ENCODE measurements at places on chromosomes 1 and 21.

GRCh38 chr1:168466714-168467131 lies 77.1 kb downstream of the XCL2 start:
- no peak for DNase-seq

DNA sequence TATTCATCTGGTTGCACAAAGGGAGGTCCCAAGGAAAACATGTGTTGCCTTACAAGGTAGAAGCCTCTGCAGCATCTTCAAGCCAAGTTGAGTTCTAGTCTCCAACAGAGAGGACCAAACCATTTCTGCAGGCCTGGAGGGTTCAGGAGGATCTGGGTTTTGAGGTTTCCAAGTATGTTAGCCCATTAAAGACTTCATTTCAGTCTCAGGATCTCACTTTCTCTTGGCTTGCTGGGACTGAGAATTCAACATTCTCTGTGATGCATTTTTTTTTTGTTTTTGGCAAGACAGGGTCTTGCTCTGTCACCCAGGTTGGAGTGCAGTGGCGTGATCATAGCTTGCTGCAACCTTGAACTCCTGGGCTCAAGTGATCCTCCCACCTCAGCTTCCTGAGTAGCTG lies 8.8 kb upstream of the MYOCOS start:
- DNase-seq, result no peak

- peak; percentile 85 for DNase-seq
Measured at GRCh38 chr1:98051065-98051675, 130.3 kb upstream of the DPYD start.

DNA sequence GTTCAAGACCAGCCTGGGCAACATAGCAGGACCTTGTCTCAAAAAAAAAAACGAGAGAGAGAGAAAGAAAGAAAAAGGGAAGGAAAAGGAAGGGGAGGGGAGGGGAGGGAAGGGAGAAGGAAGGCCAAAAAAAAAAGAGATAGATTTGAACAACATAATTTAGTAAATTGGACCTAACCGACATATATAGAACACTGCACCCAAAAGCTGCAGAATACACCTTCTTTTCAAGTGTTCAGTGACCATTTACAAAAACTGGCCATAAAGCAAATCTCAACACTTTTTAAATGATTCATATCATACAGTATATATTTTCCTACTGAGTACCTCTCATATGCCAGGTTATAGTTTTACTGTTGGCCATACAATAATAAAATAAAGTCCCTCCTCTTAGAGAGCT lies 6.9 kb downstream of the TSTD1 start:
- no peak for DNase-seq

GRCh38 chr1:85325920-85326319 lies 49.5 kb upstream of the BCL10 start:
- peak; percentile 43 for DNase-seq

GRCh38 chr1:94863919-94864318 lies 43.8 kb downstream of the SLC44A3 start:
- peak; percentile 95 for DNase-seq

- DNase-seq, result no peak
Measured at GRCh38 chr1:56396581-56396980, 182.8 kb downstream of the PLPP3 start.

DNA sequence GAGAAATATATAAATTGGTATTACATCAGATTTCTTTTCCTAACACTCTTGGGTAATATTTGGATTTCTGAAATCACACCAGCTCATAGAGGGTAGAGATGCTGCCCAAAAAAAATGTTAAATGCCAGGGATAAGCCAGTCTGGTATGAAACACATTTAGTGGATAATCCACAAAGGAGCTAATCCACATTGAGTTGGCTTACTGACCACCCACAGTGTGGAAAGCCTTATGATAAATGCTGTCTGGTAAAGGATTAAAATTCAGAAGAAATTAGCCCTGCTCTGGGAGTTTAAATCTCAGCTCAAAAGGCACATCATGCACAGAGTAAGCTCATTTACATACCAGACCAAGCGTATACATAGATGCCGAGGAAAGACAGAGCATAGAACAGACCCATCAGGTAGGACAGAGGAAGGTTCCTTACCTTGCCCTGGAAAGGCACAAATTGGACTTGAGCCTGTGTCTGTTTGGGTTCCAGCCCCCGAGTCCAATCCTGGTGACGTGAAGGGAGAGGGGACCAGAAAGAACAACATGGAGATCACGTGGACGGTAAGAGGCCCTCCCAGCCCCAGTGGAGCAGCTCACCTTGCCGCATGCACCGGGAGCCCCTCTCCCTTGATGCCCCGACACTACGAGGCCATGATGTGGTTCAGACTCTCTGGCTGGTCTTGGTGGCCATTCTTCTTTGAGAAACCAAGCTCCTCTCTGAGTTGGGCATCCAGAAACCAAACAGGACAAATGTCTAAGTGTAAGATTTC lies 62.9 kb upstream of the CNTN2 start:
- DNase-seq, result no peak

GRCh38 chr1:94971491-94971924 lies 44.6 kb upstream of the CNN3 start:
- DNase-seq, result peak; percentile 86

- peak; percentile 92 for DNase-seq
Measured at GRCh38 chr1:55140546-55140983, 74.6 kb downstream of the USP24 start.

DNA sequence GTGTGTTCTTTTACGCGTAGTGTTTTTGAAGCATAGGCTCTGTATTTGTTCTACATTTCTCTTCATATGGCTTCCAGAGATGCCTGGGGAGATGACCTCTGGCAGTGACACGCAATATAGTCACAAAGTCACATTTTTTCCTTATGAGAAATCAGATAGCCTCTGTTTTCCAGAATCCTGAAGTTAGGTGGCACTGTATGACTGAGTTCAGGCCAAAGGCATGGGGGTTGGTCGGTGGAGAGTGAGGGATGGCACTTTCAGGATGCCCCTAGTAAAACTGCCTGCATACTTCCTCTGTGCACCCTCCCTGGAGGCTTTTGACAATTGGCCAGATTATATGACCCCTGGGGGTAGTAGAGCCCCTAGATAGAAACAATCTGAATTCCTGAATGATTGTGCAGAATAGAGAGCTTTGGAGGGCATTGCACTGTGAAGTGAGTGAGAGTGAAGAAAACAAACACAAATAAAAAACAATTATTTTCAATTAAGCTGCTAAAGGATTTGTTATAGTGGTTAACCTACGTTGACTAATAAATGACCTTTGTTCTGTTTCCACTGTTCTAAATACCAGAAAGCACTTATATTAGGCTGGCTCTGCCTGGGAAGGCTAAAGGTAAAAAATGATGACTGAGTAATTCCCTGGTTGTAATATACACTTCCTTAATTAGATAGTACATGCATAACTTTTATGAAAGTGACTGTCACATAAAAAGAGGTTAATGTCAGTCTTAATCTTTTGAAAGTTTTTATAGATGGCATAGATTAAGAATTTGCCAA lies 1660.8 kb downstream of the PLA2G4A start:
- DNase-seq, result peak; percentile 89

- DNase-seq, result no peak
Measured at GRCh38 chr1:39301606-39302005, 97.1 kb downstream of the MACF1 start.

DNA sequence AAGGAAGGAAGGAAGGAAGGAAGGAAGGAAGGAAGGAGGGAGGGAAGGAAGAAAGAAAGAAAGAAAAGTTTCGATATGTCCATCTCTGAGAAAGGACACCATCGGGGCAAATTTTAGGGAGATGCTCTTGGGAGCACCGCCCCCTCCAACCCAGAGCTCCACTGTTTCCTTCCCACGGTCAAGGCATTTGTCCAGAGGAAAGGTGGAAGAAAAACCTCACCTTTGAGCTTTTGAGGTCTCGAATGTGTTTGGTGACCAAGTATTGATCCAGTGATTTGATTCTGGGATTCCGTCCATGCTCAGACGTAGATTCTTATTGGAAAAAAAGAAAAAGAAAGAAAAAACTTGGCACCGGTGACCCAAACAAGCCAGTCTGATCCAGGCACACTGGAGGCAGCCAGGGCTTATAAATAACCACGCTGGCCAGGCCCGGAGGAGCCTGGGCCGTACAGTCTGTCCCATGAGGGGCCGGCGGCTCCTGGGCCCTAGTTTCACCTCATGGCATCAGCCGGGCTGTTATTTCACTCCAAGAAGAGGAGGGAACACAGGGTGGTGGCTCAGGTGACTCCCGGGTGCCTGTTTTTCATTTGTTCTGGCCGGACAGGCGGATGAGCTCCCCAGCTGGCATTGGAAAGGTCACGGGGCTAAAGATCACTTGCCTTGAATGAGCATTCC lies 36.1 kb upstream of the SLC25A33 start:
- no peak for DNase-seq

DNA sequence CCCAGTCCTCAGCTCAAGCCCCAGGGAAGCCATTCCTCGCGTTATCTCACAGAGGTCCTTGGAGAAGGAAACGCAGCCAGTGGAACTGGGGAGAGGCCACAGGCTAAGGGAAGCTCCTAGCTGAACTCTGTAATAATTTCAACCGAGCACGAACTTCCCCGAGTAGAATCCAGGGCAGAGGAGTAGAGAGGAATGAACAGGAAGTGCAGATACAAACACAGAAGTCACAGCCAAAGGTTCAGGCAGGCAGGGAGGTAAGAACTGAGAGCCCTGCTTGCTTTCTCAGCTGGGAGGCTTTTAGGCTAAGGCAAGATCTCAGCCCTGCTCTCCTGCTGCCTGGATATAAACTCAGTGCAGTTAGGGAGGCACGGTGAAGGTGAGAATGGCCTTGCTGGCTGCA lies 23.7 kb downstream of the WARS2 start:
- no peak for DNase-seq
